Lung microvascular endothelial cell (primary cell): ENCODE measurements at places on chromosomes 1 and 21. TPM values are rescaled to one million over a fixed set of nuclear protein-coding genes. Genes with fewer than 3 reads are reported as not detected.
A peak's percentile ranks its signal among the peaks of the same experiment; 100 is the strongest.

DNA sequence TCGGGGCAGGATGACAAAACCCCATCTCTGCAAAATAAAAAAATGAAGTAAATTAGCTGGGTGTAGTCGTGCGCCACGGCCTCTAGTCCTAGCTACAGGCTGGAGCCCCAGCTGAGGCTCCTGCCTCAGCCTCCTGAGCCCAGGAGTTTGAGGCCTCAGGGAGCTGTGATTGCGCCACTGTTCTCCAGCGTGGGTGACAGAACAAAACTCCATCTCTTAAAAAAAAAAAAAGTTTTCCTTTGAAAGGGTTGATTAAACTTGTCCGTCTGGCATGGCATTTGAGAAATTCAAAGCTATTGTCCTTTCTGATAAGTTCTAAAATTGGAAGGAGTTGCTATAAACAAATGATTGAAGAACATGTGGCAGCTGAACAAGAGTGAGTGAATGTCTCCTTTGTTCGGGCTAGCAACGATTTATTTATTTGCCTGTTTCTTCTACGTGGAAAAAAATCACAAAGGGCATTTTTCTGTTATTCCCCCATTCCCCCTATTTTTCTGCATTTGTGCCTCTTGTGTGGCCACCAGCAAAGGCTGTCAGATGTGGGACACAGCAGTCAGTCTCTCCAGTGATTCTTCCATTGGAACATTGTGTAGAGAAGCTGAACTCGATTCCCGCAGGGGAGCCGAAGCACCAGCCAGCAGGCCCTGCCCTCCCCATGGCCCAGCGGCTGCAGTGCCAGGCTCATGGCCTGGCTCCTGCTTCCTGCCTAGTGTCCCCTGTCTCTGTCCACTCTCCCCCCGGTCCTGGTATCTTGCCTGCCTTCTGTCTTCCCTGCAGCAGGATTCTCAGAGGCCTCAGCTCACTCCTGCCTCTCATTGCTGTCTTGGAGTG, 21.5 kb upstream of the PWP2 start:
- DNase-seq, result peak; percentile 52

GRCh38 chr1:110312188-110313121, 26.7 kb upstream of the RBM15 start:
- DNase-seq, result peak; percentile 84

DNA sequence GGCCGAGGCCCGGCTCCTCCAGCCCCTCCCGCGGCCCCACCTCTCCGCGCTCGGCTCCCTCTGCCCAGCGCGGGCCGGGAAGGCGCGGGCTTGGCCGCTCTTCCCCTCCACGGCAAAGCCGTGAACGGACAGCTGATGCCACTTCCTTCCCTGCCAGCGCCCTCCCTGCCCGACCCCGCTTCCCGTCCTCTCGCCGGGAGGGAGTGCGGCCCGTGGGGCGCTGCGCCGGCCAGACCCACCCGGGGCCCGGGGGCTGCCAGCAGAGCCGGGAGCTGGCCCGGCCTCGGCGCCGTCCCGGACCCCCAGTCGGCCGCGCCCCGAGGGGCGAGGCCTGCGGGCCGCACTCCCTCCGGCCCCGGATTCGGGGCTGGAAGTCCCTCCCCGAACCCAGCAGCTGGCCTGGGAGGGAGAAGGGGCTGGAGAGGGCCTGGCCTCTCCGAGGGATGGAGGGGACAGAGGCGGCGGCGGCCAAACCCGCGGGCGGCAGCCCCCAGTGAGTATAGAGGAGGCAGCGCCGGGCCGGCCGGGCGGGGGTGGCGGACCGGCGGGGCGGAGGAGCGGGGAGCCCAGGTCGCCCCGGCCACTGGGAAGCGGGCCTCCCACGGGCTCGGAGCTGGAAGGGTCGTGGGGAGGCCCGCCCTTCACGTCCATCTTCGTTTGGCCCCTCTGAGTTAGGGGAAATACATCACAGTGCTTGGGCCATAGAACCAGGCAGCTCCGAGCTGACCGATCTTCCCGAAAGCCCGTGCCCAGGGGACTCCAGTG, at the start of gene KIAA1614:
KIAA1614 (plus strand) TSS at position 97 of the 765 bp plus-strand sequence; CDS start at position 444, 347 bp downstream.
- peak; percentile 43 for DNase-seq

The AADACL3 gene
- total RNA-seq, result not detected in 2 replicates
